Foreskin keratinocyte (primary cell): ENCODE measurements at places on chromosomes 1 and 21. TPM values are rescaled to one million over a fixed set of nuclear protein-coding genes. Genes with fewer than 3 reads are reported as not detected.

The PPIAL4G gene
- total RNA-seq, result not detected in 2 replicates

The SPRR2F gene
- not detected in 2 replicates for total RNA-seq

DNA sequence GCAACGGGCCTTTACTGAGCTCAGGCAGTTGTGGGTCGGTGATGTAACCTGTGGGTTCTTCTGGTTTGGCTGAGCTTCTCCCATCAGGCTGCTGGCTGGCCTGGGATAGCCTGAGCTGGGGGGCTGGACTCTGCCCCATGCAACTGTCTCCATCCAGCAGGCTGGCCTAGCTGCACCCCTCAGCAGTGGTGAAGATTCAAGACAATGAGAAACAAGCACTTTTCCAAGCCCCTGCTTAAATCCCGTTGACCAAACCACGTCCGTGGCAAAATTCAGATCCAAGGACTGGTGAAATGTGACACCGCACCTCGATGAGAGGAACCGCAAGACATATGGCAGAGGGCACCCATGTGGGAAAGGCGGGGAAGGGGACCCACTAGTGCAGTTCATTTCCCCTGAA lies 25.6 kb downstream of the PRSS38 start:
- no peak for DNase-seq

The TAL1 gene
- total RNA-seq, result not detected in 2 replicates

DNA sequence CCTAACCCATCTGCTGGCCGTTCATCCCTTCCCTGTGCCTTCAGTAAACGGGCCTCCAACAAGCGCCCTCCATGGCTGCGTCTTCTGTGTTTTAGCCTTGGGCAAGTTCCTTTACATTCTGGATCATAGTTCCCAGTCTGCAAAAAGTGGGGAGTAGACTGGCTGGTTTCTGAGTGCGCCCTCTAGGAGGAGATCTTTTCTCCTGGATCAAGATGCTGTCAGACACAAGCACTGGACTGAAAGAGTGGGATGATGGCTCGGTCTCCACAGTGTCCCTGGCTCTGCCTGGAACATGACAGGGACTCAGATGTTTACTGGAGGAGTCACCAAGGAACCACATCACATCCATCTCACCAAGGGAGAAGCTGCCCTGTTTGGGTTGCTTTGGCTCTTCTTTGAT lies 88.8 kb downstream of the PRDM2 start:
- no peak for DNase-seq

- no peak for DNase-seq
These were observed 714.3 kb downstream of the MATN1 start for GRCh38 chr1:30008998-30009657.

- no peak for DNase-seq
These were observed 199.0 kb upstream of the C1orf105 start for GRCh38 chr1:172221436-172221835.

DNA sequence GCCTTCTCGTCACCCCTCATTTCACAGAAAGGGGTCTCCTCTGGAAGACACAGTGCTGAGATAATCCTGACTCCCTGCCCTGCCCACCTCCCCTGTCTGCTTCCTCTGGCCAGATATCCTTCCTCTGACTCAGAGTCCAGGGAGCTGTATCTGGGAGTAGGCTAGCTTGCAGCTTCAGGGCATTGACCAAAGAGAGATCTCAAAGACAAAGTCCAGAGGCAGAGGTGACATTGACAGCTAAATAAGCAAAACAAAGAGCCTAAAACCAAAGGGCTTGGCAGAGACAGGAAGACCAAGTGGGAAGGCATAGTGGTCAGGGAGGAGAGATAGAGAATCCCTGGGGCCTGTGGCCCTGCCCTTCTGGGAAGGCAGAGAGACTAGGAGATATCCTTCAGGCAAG lies 64.9 kb downstream of the TNR start:
- no peak for DNase-seq

- DNase-seq, result no peak
These were observed 85.0 kb downstream of the ATP1A1 start for GRCh38 chr1:116457946-116458604.

The DENND4B gene
- total RNA-seq, result 21.2 and 21.8 TPM in 2 replicates

- DNase-seq, result no peak
These were observed 486 bp upstream of the GJB3 start for GRCh38 chr1:34780528-34780927.

The CCDC30 gene
- total RNA-seq, result 0.25 and 0.54 TPM in 2 replicates

- peak; percentile 86 for DNase-seq
These were observed 27.2 kb downstream of the NUAK2 start for GRCh38 chr1:205294175-205294917.

GRCh38 chr1:45787905-45788304 lies 15.5 kb upstream of the MAST2 start:
- no peak for DNase-seq

The MYOG gene
- not detected in 2 replicates for total RNA-seq

DNA sequence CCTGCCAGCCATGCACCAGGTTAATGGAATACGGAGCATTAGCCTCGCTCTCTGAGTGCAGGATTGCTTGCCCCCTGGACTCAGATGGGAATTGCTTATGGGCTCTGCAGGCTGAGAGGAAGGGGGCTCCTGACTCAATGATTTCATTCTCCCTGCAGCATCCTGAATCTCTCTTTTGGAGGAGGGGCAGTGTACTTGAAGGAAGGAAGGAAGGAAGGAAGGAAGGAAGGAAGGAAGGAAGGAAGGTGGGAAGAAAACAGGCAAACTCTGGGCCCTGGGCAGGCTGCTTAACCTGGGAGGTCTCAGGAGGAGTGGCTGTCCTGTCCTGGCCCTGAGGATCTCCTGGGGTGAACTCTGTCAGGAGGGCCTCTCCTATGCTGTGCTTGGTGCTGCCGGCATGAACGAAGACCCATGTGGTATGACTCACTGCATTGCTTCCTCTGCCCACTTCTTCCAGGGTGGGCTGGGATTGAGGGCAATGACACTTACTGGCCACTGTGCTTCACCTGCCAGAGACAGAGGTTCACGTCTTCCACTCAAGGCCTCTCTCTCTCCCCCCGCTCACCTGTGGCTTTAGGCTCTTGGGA lies 257.1 kb upstream of the CSF3R start:
- DNase-seq, result no peak

The INKA2 gene
- total RNA-seq, result 2.9 and 3.2 TPM in 2 replicates

The CLCA1 gene
- total RNA-seq, result not detected in 2 replicates

GRCh38 chr1:44905276-44905675 lies 62.2 kb upstream of the PTCH2 start:
- DNase-seq, result no peak

DNA sequence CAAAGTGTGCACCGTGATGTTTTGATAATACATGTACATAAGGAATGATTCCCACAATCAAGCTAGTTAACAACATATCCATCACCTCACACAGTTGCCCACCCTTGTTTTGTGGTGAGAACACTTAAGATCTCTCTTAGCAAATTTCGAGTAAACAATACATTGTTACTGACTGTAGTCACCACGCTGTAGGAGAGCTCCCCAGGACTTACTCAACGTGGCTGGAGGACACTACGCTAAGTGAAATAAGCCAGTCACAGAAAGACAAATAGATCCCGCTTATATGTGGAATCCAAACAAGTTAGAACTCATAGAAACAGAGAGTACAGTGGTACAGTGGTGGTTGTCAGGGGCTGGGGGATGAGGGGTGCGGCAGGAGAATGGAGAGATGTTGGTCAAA lies 24.8 kb downstream of the GPR137B start:
- no peak for DNase-seq

DNA sequence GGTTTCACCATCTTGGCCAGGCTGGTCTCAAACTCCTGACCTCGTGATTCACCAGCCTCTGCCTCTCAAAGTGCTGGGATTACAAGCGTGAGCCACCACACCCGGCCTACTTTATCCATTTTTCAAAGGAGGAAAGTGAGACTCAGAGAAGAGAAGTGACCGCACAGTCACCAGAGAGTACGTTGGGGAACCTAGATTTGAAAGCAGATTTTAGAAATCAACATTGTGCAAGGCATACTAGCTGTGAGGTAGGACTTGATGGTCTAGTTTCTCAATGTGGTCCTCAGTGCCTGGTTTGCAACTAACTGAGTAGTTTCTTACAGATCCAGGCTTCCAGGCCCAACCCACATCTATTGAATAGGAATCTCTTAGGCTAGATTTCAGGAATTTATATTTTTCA lies 1.7 kb upstream of the PRCC start:
- no peak for DNase-seq

The HTR6 gene
- not detected in 2 replicates for total RNA-seq

DNA sequence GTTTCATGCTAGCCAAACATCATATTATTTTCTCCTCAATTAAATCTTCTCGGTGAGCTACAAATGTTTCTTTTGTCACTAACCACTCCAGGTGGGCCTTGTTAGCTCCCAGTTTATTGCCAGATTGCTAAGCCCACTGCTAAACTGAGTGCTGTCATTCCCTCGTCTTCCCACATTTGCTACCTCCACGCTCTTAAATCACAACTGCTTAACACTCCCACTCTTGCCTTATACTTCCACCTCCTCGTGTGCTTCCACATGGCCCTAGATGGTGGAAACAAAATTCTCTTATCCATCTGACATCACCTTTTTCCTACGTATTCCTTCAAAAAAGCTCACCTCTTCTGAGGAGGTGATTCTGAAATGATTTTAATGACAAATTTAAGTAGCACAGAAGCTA lies 34.6 kb upstream of the AKT3 start:
- DNase-seq, result no peak

The OR6N1 gene
- total RNA-seq, result not detected in 2 replicates

- DNase-seq, result no peak
These were observed 14.2 kb downstream of the COL6A1 start for GRCh38 chr21:45995686-45996179.

The ARHGAP30 gene
- total RNA-seq, result not detected in 2 replicates

DNA sequence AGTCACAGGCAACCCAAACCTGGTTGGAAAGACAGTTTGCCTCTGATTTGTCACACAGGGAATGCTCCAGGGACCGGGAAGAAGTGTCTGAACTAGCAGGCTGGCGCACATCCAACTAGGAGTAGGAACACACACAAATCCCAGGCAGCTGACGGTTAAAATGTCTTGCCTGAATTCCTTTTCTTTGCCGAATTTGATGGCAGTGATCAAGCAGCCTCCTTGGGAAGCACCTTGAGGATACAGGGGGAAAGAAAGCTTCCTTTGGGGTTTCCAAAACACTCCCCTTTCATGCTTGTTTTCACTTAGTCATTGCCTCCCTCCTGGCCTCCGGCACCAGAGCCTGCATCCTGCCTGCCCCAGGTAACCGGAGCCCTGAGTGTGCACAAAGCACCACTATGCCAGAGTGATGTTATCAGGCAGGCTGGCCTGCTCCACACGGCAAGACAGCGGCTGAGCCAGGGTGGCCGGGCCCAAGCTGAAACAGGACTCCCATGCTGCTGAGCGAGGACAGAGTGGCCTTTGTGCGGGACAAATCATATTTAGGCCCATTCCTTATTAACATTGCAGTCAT lies 193.8 kb downstream of the LMX1A start:
- peak; percentile 83 for DNase-seq

The KCNE1 gene
- total RNA-seq, result 0.11 TPM in 1 of 2 replicates, not detected in the other

The IFNAR2 gene
- total RNA-seq, result 8.4 and 10.9 TPM in 2 replicates

- no peak for DNase-seq
These were observed 8.2 kb upstream of the SLC9A1 start for GRCh38 chr1:27163093-27163492.

The INAVA gene
- 21.3 and 41.7 TPM in 2 replicates for total RNA-seq
